ENCODE measurements at places on chromosomes 1 and 21.

DNA sequence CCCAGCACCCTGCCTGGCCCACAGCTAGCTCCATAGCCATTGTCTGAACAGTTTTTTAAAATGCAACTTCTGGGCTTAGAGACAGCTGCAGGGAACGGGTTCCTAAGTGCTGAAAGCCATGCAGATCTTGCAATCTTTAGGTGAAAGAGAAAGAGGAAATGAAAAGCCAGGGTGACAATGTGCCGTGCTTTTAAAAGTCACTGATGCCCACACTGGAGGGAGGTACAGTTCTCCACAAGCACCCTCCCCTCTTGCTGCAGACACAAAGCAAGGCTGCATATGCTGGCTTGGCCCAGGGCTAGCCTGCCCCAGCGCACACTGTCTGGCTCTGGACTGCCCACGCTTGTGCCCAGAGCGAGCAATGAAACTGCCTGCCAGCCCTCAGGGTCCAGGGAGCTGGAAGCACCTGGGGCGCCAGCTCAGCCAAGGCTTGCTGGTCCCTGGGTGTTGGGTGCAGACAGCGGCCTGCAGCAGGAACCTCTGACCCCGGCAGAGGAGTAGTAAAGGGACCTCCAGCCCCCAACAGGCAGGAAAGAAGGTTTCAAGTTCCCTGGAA is 70.4 kb downstream of the AJAP1 start:
- peaks cover 9% of the 10 kb centered on the region for H3K27me3 ChIP-seq
- no peak for ATAC-seq
- H3K4me3 ChIP-seq: no peak overlapping the region
- H3K36me3 ChIP-seq: no peaks in the 10 kb centered on the region

DNA sequence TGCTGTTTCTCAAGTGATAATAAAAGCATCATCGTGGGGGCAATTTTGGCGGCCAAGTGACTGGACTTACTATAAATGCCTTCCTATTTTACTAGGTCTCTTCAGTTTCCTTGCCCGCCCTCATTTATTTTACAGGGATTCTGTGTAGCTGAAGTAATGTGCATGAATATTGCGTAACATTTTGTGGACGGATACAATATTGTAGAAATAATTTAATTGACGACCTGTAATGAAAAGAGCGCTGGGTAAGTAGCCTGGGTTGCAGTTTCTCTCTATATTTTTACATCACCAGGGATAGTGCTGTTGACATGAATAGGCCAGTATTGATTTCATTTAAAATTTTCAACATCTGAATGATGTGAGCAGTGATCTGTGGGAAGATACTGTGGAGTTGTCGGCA is 28.1 kb upstream of the LMO4 start:
- ATAC-seq: no peak
- no peaks in the 10 kb centered on the region for H3K4me1 ChIP-seq
- H3K27ac ChIP-seq: no peak overlapping the region
- H3K4me3 ChIP-seq: no peak overlapping the region
- no peaks in the 10 kb centered on the region for H3K36me3 ChIP-seq

DNA sequence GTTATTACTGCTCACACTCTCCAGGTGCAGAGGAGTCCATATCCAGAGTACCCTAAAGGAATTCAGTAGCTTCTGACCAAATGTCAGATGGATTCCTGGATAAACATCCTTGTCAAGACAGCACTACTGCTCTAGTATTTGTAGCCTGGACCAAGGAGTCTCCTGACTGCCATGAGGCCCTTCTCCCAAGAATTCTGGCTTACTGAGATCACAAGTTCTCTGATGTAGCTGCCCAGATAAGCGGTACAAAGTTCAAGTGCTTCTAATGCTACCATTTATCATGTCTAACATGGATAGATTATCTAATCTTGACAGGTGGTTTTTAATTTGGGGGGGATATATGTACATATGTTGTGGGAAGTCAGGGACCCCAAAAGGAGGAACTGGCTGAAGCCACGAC is 196.6 kb upstream of the HMCN1 start:
- no peak for ATAC-seq
- no peak overlapping the region for H3K4me3 ChIP-seq
- peaks cover 3% of the 10 kb centered on the region for H3K27me3 ChIP-seq

DNA sequence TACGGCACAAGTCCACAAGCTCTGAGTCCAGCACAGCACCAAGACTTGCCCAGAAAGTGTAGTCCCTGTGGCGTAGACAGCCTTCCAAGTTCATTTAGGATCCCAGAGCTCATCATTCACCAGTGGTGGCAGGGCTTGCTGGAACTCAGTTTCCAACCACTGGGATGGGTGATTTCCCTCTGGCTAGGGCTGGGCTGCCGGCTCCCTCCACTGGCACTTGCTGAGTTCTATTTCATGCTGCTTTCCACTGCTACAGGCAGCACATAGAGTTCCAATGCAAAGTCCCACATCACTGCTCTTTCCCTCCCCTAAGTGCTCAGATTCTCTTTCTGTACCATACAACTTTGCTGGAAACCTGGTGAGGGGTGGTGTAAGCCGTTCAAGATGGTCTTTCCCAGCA is 510.3 kb upstream of the TMPRSS15 start:
- no peak overlapping the region for H3K27ac ChIP-seq
- no peaks in the 10 kb centered on the region for H3K36me3 ChIP-seq
- ATAC-seq: no peak
- no peaks in the 10 kb centered on the region for H3K4me1 ChIP-seq
- no peak overlapping the region for H3K4me3 ChIP-seq
- H3K27me3 ChIP-seq: no peaks in the 10 kb centered on the region

DNA sequence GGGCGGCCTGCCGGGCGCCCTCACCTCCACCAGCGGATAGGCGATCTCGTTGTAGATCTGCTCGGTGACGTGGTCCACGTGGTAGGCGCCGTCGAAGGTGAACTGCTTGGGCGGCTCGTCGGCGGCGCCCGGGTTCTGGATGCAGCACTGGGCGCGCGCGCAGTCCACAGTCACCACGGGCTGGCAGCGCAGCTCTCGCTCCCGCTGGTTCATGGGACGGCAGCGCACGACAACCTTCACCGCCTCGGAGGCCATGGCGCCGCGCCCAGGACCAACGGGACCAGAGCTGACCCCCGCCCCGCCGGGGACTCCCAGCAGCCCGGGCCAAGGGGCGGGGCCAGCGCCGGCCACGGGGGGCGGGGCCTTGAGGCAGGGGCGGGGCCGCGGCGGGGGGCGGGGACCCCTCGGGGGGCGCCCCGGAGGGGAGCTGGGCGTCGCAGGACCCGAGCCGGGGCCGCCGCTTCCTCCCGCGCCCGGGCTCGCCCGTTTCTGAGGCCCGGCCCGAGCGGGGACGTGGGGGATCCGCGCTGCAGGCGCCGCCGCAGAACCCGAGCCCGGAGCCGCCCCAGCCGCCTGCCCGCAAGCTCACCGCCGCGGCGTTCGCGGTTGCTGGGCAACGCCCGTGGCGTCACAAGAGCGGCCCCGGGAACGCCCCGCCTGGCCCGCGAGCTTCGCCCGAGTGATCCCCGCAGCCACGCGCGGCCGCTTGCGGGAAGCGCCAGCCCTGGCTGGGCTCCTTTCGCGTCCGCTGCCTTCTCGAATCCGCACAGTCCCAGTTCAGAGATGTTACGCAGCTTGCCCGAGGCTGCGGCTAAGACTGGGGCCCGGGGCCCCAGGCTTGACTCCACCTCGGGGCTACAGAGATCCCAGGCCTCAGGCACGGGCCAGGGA is at the start of gene KIF17:
Gene KIF17 (minus strand): TSS at position 556 of the 891 bp plus-strand sequence. CDS start 301 bp downstream, at position 255.
- H3K4me3 ChIP-seq: peak within 1 kb of the TSS; percentile 58
- no peak within 1 kb of the TSS for H3K27ac ChIP-seq
- H3K4me1 ChIP-seq: no peaks in the 10 kb centered on the region
- peaks cover 18% of the 10 kb centered on the region for H3K27me3 ChIP-seq
- no peaks in the 10 kb centered on the region for H3K36me3 ChIP-seq

DNA sequence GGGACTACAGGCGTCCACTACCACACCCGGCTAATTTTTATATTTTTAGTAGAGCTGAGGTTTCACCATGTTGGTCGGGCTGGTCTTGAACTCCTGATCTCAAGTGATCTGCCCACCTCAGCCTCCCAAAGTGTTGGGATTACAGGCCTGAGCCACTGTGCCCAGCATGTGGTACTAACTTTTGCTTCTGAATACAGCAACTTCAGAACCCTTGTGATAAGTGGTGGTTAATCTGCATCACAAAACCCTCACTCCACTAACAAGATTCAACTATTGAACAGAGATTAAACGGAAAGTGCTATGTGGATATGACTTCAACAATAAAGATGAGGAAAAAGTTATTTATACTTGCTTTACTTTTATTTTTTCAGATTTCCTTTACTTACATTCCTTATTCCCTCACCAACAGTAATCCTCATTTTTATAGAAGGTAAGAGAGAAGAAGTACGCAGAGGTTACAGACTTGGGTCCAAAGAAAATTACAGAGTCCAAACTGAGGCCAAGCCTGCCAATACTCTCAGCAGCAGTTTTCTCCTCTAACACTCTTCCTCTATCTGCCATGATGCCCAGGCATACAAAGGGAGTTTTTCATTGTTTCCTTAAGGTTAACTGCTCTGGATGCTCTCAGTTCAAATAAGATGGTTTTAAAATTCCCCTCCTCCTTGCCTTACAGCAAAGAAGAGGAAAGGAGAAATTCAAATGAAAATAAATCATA is 44.3 kb downstream of the SLC16A1 start:
- peaks cover 59% of the 10 kb centered on the region for H3K36me3 ChIP-seq
- no peaks in the 10 kb centered on the region for H3K27me3 ChIP-seq
- H3K27ac ChIP-seq: no peak overlapping the region
- ATAC-seq: no peak
- no peak overlapping the region for H3K4me3 ChIP-seq
- no peaks in the 10 kb centered on the region for H3K4me1 ChIP-seq

GRCh38 chr1:194268839-194269238 is 1082.4 kb upstream of the B3GALT2 start:
- no peak overlapping the region for H3K4me3 ChIP-seq
- H3K27me3 ChIP-seq: no peaks in the 10 kb centered on the region
- H3K4me1 ChIP-seq: no peaks in the 10 kb centered on the region
- no peak overlapping the region for H3K27ac ChIP-seq
- H3K36me3 ChIP-seq: peaks cover 23% of the 10 kb centered on the region

GRCh38 chr1:12161662-12162458 is 4.9 kb upstream of the TNFRSF1B start:
- H3K4me1 ChIP-seq: peaks cover 43% of the 10 kb centered on the region
- H3K27me3 ChIP-seq: no peaks in the 10 kb centered on the region
- ATAC-seq: peak; percentile 78
- H3K36me3 ChIP-seq: peaks cover 9% of the 10 kb centered on the region
- peak overlapping the region; percentile 78 for H3K4me3 ChIP-seq
- peak overlapping the region; percentile 85 for H3K27ac ChIP-seq

- no peaks in the 10 kb centered on the region for H3K4me1 ChIP-seq
- no peak overlapping the region for H3K4me3 ChIP-seq
- H3K36me3 ChIP-seq: no peaks in the 10 kb centered on the region
- H3K27ac ChIP-seq: no peak overlapping the region
These were observed 3.2 kb downstream of the ELF3 start for GRCh38 chr1:202013603-202014002.

GRCh38 chr1:209672705-209673630 is 2.2 kb upstream of the G0S2 start:
- H3K36me3 ChIP-seq: no peaks in the 10 kb centered on the region
- H3K4me1 ChIP-seq: peaks cover 40% of the 10 kb centered on the region
- ATAC-seq: peak; percentile 91
- H3K27ac ChIP-seq: peak overlapping the region; percentile 91

DNA sequence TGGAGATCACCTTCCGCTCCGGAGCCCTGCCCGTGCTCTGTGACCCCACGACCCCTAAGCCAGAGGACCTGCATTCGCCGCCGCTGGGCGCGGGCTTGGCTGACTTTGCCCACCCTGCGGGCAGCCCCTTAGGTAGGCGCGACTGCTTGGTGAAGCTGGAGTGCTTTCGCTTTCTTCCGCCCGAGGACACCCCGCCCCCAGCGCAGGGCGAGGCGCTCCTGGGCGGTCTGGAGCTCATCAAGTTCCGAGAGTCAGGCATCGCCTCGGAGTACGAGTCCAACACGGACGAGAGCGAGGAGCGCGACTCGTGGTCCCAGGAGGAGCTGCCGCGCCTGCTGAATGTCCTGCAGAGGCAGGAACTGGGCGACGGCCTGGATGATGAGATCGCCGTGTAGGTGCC is 9.6 kb downstream of the SPATA46 start:
- no peak overlapping the region for H3K27ac ChIP-seq
- no peak overlapping the region for H3K4me3 ChIP-seq
- H3K36me3 ChIP-seq: no peaks in the 10 kb centered on the region
- H3K4me1 ChIP-seq: no peaks in the 10 kb centered on the region

- peaks cover 32% of the 10 kb centered on the region for H3K4me1 ChIP-seq
- H3K4me3 ChIP-seq: peak overlapping the region; percentile 92
- ATAC-seq: no peak
- peak overlapping the region; percentile 97 for H3K27ac ChIP-seq
- H3K36me3 ChIP-seq: peaks cover 36% of the 10 kb centered on the region
These were observed 677 bp upstream of the BCL10 start for GRCh38 chr1:85276978-85277639.

GRCh38 chr1:32714277-32714676 is 11.7 kb upstream of the SYNC start:
- no peaks in the 10 kb centered on the region for H3K36me3 ChIP-seq
- H3K4me1 ChIP-seq: no peaks in the 10 kb centered on the region
- H3K27me3 ChIP-seq: no peaks in the 10 kb centered on the region
- H3K27ac ChIP-seq: no peak overlapping the region

DNA sequence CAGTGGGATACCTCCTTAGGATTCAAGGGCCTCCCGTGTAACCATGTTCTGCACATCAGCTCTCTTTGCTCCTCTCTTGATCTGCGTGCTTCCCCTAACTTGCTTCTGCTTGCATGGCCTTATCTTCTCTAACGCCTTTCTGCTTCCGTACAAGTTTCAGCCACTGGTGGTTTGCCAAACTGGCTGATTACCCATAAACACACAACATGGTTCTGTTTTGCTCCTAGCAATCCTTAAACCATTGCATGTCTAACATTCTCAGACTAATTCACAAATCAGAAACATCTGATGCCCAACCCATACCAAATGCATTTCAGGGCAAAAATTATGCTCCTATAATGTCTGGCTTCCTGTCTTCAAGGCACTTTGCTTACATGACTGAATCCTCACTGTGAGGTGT is 166.4 kb downstream of the PBX1 start:
- H3K36me3 ChIP-seq: no peaks in the 10 kb centered on the region

GRCh38 chr1:172775606-172776005 is 116.7 kb downstream of the FASLG start:
- no peak overlapping the region for H3K4me3 ChIP-seq
- H3K27ac ChIP-seq: no peak overlapping the region
- no peaks in the 10 kb centered on the region for H3K4me1 ChIP-seq
- H3K27me3 ChIP-seq: peaks cover 3% of the 10 kb centered on the region
- H3K36me3 ChIP-seq: no peaks in the 10 kb centered on the region

DNA sequence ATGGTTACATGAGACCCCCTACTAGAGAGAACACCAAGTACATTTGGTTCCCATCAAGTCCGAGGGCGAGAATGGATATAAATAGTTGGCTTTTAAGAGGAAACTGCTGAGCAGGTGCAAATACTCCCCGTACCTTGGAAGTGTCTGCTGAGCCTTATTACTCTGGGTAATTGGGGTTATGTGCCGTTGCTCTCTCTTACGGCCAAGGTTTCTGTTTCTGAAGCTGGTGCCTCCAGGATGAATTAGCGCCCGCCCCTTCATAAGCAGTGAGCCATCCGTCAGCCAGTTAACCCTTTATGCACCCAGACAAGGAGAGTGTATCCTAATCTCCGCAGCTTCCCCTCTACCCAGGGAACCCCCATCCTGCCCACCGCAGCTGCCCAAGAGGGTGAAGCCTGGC is 90.4 kb upstream of the AJAP1 start:
- ATAC-seq: no peak
- H3K27me3 ChIP-seq: peaks cover 53% of the 10 kb centered on the region
- no peaks in the 10 kb centered on the region for H3K36me3 ChIP-seq
- H3K27ac ChIP-seq: no peak overlapping the region

- ATAC-seq: no peak
- peaks cover 4% of the 10 kb centered on the region for H3K4me1 ChIP-seq
- no peak overlapping the region for H3K27ac ChIP-seq
- H3K27me3 ChIP-seq: no peaks in the 10 kb centered on the region
- H3K4me3 ChIP-seq: no peak overlapping the region
These were observed 48.8 kb downstream of the WARS2 start for GRCh38 chr1:119091618-119092017.
